ENCODE measurements at places on chromosomes 16 and 17. TPM values are rescaled to one million over a fixed set of nuclear protein-coding genes. Genes with fewer than 3 reads are reported as not detected.

GRCh38 chr17:81093619-81094508, 58.9 kb downstream of the BAIAP2 start:
- no peak for DNase-seq
- no peak overlapping the region for H3K27ac ChIP-seq
- H3K4me3 ChIP-seq: no peak overlapping the region
- H3K36me3 ChIP-seq: no peaks in the 10 kb centered on the region
- no peaks in the 10 kb centered on the region for H3K27me3 ChIP-seq

DNA sequence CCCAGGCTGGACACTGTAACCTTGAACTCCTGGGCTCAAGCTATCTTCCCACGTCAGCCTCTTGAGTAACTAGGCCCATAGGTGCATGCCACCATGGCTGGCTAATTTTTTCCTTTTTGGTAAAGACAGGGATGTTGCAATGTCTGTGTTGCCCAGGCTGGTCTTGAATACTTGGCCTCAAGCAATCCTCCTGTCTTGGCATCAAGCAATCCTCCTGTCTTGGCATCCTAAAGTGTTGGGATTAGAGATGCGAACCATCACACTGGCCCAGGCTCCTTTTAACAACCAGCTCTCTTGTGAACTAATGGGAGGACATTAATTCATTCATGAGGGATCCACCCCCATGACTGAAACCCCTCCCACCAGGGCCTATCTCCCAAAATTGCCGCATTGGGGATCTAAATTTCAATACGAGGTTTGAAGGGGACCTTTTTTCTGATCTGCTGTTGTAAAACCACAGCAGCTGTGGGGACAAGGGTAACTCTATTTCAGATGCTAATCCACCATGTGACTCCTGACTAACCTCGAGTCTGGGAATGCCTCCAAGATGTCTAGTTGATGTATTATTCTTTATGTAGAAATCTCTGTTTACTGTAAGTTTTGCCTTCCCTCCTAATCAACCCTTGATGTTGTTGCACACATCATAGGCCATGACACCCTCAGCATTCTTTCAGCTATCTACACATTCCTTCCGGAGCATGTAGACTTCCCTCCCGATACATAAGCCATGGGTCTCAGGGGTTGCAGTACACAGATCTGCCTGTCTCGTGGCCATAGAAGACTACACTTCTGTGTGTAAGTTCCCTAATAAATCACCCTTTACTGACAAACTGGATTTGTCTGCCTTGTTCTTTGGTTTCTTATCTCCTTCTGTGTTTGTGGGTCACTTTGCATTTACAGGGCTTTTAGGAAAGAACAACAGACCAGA, 37.6 kb downstream of the RNF112 start:
- H3K27ac ChIP-seq: no peak overlapping the region
- no peak for DNase-seq
- H3K4me1 ChIP-seq: peaks cover 5% of the 10 kb centered on the region
- H3K4me3 ChIP-seq: no peak overlapping the region
- H3K27me3 ChIP-seq: peaks cover 60% of the 10 kb centered on the region

DNA sequence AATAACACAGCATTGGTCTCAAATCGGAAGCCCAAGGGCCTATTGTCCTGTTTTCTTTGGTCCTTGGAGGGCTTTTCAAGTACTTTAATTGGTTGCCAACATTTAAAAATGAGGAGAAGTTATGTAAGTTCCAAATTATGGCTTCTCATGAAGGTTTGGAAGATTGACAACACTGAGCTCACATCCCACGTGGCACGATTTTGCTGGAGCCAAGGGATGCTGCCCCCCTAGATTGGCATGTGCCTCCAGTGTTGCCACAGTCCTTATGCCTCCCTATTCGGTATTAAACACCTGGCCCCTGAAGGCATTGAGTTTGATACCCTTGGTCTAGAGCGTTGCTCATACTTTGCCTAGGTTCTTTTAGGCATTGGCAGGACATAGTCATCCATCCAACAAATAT, 108.0 kb downstream of the ZNF18 start:
- peaks cover 10% of the 10 kb centered on the region for H3K27me3 ChIP-seq
- no peaks in the 10 kb centered on the region for H3K4me1 ChIP-seq
- DNase-seq: no peak
- no peak overlapping the region for H3K27ac ChIP-seq
- no peaks in the 10 kb centered on the region for H3K36me3 ChIP-seq
- no peak overlapping the region for H3K4me3 ChIP-seq

DNA sequence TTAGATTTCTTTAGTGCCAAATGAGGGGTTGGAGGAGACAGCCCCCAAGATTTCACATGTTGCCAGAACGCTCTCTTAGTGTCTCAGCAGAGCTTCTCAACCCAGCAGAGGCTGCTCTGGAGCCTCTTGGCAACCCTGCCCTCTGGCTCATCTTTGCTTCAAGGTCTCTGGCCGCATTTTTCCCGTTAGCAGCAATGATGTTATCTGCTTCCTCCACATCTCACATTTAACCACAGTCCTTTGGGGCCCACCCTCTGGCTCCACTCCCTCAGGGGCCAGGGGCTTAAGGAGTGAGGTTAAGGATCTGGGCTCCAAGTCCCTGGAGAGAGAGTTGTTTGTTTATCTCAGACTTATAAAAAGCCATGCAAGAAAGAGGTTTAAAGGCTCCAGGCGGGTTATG, 3.3 kb upstream of the XYLT1 start:
- H3K27me3 ChIP-seq: no peaks in the 10 kb centered on the region
- no peak for DNase-seq
- peak overlapping the region; percentile 88 for H3K27ac ChIP-seq
- H3K4me3 ChIP-seq: peak overlapping the region; percentile 76
- H3K36me3 ChIP-seq: no peaks in the 10 kb centered on the region
- H3K4me1 ChIP-seq: peaks cover 42% of the 10 kb centered on the region

DNA sequence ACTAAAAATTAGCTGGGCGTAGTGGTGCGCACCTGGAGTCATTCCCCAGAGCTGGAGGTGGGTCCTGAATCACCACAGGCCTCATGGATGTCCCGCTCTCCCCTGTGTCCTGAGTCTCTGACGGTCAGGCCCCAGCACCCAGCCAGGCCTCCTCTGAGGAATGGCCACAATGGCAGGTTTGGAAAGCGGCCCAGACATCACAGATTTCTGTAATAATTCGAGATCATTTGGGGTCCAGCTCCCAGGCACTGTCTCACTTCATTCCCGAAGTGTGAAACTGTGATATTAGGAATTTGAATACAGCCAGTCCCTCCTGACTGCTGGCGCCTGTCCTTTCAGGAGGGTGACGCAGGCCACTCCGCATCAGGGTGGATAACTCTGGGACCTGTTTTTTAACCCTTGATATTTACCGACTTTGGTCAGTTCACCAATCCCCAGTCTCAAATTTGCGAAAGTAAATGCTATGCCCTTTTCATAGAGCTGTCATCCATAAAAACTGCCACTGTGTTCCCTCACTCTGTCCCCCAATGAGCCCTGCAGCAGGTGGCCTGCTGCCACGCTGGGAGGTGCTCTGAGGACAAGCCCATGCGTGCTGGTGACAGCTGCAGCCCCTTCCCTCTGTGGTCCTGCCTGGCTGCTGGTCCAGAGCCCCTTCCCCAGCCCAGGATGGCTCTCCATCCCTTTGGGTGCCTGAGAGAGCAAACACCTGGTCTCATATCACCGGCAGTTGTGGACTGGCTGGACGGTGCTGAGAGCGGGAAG, 28.3 kb upstream of the RPTOR start:
- no peak overlapping the region for H3K27ac ChIP-seq
- H3K4me3 ChIP-seq: no peak overlapping the region
- DNase-seq: no peak
- H3K27me3 ChIP-seq: peaks cover 31% of the 10 kb centered on the region
- H3K36me3 ChIP-seq: no peaks in the 10 kb centered on the region
- H3K4me1 ChIP-seq: no peaks in the 10 kb centered on the region

DNA sequence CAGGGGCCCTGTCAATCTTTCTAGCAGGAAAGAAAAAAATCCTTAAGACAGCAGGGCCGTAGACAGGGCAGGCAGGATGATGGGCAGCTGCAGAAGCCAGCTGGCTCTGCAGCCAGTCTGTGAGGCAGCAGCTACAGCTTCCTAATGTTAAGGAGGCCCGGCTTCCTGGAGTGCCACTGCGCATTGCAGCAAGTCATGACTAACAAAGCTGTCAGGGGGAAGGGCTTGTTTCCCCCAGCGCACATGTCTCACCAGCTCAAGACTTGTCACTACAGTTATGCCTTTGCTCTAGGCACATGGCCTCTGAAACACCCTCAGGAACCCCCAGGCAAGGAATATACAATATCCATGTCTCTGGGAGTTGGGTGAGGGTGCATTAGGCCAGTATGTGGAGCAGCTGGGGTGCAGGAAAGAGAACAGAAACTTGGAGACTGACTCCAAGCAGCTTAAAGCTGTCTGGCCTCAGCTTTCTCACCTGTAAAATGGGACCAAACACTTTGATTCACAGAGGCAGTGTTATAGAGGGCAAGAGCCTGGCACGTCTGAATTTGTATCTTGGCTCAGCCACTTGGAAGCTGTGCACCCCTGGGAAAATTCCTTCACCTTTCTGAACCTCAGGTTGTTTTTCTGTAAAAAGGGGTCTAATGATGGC, 220.0 kb downstream of the HAPSTR1 start:
- H3K4me3 ChIP-seq: no peak overlapping the region
- H3K27ac ChIP-seq: no peak overlapping the region
- H3K27me3 ChIP-seq: peaks cover 13% of the 10 kb centered on the region
- no peaks in the 10 kb centered on the region for H3K36me3 ChIP-seq
- DNase-seq: no peak

- no peaks in the 10 kb centered on the region for H3K36me3 ChIP-seq
- H3K4me3 ChIP-seq: no peak overlapping the region
- no peak overlapping the region for H3K27ac ChIP-seq
- peaks cover 7% of the 10 kb centered on the region for H3K4me1 ChIP-seq
- peaks cover 3% of the 10 kb centered on the region for H3K27me3 ChIP-seq
Measured at GRCh38 chr16:5066511-5066910, 755 bp upstream of the C16orf89 start.

The KRTAP3-2 gene
- not detected for polyA plus RNA-seq

The CCDC200 gene
- polyA plus RNA-seq: not detected

The KRT24 gene
- not detected for polyA plus RNA-seq

The PTX4 gene
- not detected for polyA plus RNA-seq

The MYH2 gene
- polyA plus RNA-seq: not detected

The NT5C3B gene
- 33.9 TPM for polyA plus RNA-seq
